Muscle of leg (tissue), 16 donors: ENCODE measurements at places on chromosomes 3 and 15. TPM values are rescaled to one million over a fixed set of nuclear protein-coding genes. Genes with fewer than 3 reads are reported as not detected.

CCR5 gene
- total RNA-seq: 0.13 TPM

UROC1 gene
- 0.04 TPM for total RNA-seq

SLC51B gene
- 0.71 TPM for total RNA-seq

AP4E1 gene
- 6.9 TPM for total RNA-seq

- H3K27me3 ChIP-seq: no peaks in the 10 kb centered on the region
- H3K27ac ChIP-seq: no peak overlapping the region
- no peak for DNase-seq
These were observed 66.1 kb upstream of the PRICKLE2 start for GRCh38 chr3:64291345-64291744.

DNA sequence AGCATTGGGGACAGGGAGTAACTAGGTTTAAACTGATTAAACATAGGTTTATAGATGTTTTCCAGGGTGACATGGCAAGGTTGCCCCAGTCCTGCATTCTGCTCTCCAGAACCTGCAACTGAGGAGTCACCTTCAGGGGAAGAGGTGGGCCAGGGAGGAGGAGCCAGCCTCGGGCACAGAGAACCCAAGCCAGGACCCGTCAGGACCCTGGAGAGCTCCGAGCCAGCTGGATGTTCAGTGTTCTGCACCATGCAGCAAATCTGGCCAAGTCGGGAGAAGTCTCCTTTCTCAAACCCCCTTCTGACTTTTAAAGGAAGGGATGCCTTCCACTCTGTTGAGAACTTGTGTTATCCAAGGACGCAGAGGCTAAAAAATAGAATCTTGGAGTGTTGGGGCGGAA lies 62.1 kb upstream of the SLC6A11 start:
- H3K4me1 ChIP-seq: no peaks in the 10 kb centered on the region
- peak; percentile 48 for DNase-seq
- H3K27me3 ChIP-seq: no peaks in the 10 kb centered on the region
- no peaks in the 10 kb centered on the region for H3K36me3 ChIP-seq
- H3K4me3 ChIP-seq: no peak overlapping the region
- no peak overlapping the region for H3K27ac ChIP-seq

DNA sequence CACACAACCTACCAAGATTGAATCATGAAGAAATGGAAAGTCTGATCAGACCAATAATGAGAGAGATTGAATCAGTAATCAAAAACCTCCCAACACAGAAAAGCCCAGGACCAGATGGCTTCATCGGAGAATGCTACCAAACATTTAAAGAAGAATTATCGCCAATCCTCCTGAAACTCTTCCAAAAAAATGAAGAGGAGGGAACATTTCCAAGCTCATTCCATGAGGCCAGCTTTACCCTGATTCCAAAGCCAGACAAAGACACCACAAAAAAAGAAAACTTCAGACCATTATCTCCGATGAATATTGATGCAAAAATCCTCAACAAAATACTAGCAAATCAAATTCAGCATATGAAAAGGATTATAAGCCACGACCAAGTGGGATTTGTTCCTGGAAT lies 94.1 kb downstream of the SENP2 start:
- H3K4me3 ChIP-seq: no peak overlapping the region
- H3K27me3 ChIP-seq: no peaks in the 10 kb centered on the region
- H3K36me3 ChIP-seq: peaks cover 27% of the 10 kb centered on the region
- DNase-seq: peak; percentile 29

DNA sequence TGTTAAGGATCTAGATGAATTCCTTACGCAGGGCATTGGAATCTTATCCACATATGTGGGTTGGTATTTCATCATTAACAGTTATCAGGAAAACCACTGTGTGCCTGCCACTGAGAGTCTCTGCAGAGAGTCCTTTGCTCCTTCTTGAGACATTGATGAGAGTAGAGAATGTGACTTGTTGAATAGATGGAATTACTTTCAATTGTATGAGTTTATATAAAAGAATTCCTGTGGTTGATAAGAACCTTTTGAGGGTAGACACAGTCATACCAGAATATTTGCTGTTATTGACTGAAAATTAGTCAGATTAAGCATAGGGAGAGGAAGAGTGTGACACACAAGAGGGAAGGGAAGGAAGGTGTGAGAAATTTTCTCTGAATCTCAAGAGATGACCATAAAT lies 30.8 kb downstream of the ARHGEF26 start:
- peaks cover 2% of the 10 kb centered on the region for H3K36me3 ChIP-seq
- DNase-seq: no peak
- no peak overlapping the region for H3K27ac ChIP-seq
- H3K4me1 ChIP-seq: no peaks in the 10 kb centered on the region
- no peaks in the 10 kb centered on the region for H3K27me3 ChIP-seq

DNA sequence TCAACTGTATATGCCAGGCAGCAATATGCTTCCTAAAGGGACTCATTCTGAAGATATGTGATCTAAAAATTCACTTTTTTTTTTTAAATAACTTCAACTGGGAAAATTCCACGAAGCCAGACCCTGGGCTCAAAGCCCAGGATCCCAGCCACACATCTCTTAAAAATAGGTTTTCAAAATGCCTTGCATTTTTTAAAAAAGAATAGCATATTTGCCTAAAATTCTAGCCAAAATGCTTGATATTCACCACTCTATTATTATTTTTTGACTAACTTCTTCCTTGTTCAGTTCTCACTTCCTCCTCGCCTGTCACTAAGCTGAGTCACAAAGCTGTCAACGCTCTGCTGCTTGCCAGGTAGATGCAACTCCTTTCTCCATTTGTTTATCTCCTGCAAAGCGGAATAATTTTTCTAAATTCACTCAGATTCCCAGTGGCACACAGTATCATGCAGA lies 28.0 kb upstream of the VGLL4 start:
- no peaks in the 10 kb centered on the region for H3K36me3 ChIP-seq
- peaks cover 7% of the 10 kb centered on the region for H3K4me1 ChIP-seq
- peak; percentile 64 for DNase-seq

- no peak overlapping the region for H3K4me3 ChIP-seq
- no peaks in the 10 kb centered on the region for H3K4me1 ChIP-seq
These were observed 28.5 kb downstream of the LRRC28 start for GRCh38 chr15:99279827-99280226.

GRCh38 chr3:49629866-49630265 lies 44.3 kb upstream of the APEH start:
- no peaks in the 10 kb centered on the region for H3K27me3 ChIP-seq
- H3K4me1 ChIP-seq: no peaks in the 10 kb centered on the region
- H3K27ac ChIP-seq: no peak overlapping the region
- no peak for DNase-seq
- H3K36me3 ChIP-seq: no peaks in the 10 kb centered on the region

DNA sequence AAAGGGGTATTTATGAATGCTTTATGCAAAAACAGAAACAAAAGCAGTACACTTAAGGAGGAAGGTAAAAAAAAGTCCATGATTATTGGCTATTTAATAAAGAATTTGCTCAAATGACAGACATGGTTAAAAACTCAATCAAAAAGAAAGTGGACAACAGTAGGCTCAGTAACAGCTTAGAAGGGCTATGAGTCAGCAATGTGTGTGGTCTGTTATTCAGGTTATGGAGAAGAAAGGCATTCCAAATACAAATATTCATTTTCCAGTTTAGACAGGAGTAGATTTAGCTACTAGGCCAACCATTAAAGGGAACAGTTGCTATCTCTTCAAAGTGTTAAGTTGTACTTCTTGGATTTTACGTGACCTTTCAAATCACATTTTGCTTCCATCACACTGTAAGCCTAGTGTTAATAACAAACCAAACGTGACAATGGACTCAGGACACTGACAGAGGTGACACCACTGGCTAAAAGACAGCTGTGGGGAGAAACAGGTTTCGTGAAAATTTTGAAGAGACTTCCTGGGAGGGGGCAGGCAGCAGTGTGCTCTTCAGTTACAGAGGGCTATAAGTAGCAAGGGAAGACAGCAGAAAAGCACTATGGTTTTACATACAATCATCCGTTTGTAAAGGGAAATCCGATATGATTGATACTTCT lies 41.7 kb upstream of the MYO5C start:
- no peaks in the 10 kb centered on the region for H3K27me3 ChIP-seq
- H3K36me3 ChIP-seq: no peaks in the 10 kb centered on the region
- no peak overlapping the region for H3K4me3 ChIP-seq
- no peak overlapping the region for H3K27ac ChIP-seq
- DNase-seq: no peak

DNA sequence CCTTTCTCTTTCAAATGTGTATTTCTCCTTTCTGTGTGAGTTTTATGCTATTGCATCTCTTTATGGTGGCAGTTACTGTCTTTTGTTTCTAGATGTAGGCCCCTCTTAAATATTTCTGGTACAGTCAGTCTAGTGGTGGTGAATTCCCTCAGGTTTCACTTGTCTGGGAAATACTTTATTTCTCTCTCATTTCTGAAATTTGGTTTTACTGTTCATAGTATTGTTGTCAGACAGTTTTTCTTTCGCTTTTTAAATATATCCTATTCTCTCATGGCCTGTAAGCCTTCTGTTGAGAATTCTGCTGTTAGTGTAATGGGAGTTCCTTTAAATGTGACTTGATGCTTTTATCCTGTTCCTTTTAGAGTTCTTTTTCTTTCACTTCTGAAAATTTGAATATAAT lies 874.0 kb downstream of the PLOD2 start:
- no peak overlapping the region for H3K27ac ChIP-seq
- H3K4me1 ChIP-seq: no peaks in the 10 kb centered on the region
- H3K4me3 ChIP-seq: no peak overlapping the region
- H3K27me3 ChIP-seq: no peaks in the 10 kb centered on the region
- no peaks in the 10 kb centered on the region for H3K36me3 ChIP-seq
